NCI-H460 (cell line): ENCODE measurements at places on chromosomes 7 and 10. TPM values are rescaled to one million over a fixed set of nuclear protein-coding genes. Genes with fewer than 3 reads are reported as not detected.

DNA sequence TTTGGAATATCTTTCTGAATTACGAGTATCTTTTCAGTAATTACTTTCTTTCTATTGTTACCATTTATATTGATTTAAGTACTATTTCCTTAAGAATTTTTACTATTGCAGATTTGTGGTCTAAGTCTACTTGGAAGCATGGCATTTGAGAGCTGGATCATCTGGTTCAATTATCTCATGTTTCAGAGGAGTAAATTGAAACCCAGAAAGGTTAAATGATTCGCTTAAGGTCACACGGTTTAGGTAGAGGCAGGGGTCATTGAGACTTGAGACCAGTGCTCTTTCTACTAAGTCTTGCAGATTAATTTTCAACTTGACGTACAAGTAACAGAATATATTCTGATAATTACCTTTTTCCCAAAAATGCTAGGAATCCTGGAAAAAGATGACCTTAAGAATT lies 109.2 kb upstream of the GLCCI1 start:
- no peak for DNase-seq

GRCh38 chr10:92005978-92006377 lies 82.4 kb downstream of the BTAF1 start:
- DNase-seq = no peak

DNA sequence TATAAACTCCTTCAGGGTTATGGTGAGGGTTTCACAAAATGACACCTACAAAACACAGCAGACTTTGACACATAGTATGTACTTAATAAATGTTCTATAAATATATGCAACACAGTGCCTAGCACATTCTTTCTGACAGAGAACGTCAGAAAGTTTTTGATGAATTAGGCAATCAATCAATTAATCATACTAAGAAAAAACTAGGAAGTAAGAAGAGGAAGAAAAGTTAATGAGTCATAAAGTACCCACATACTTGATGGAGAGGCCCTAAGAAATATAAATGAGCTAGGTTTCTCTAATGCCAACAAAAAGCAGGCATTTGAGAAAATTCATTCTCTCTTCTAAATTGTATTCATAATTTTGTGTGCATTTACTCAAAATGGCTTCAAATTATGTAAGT lies 192.7 kb upstream of the VWC2 start:
- no peak for DNase-seq

DNA sequence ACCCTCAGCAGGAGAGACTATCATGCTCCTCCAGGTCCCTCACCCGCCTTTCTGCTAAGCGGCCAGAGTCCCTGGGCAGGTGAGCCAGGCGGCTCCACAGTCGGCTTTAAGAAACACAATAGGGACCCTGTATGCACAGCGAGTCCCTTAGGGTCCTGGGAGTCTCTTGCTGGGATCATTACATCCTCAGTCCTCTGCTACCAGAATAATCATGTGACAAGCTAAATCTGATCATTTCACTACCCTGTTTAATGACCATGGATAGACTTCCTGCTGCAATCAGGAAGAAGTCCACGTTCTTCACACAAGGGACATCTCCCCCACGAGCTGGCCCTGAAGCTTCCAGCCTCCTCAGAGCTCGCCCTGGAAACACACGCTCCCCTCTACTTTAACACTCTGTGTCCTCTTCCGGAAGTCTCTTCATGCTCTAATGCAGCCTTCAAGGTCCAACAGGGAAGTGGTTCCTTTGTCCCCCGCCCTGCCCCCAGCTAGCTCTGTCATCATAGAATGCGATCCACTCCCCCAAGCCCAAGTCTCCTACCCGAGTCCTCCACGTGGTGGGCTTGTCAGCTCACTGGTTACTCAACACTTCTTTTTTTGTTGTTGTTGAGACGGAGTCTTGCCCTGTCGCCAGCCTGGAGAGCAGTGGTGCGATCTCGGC lies 101.5 kb downstream of the RNF216 start:
- DNase-seq = no peak

DNA sequence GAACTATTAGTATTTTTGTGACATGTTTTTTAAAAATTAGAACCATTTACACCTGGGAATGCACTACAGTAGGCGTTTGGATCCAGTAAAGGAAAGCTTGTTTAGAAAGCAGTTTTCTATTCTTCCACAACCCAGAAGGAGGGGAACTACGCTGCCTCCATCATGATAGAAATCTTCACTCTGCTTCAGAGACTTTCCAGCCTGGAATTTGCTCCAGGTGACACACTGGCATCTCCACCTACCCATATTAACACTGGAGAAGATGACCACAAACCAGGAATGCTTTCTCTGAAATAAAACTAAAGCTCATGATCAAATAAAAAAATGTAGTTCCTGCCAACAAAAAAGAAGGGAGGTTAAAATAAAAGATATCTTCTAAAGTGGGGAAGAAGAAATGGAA lies 66.3 kb downstream of the ARHGAP22 start:
- DNase-seq = no peak

DNA sequence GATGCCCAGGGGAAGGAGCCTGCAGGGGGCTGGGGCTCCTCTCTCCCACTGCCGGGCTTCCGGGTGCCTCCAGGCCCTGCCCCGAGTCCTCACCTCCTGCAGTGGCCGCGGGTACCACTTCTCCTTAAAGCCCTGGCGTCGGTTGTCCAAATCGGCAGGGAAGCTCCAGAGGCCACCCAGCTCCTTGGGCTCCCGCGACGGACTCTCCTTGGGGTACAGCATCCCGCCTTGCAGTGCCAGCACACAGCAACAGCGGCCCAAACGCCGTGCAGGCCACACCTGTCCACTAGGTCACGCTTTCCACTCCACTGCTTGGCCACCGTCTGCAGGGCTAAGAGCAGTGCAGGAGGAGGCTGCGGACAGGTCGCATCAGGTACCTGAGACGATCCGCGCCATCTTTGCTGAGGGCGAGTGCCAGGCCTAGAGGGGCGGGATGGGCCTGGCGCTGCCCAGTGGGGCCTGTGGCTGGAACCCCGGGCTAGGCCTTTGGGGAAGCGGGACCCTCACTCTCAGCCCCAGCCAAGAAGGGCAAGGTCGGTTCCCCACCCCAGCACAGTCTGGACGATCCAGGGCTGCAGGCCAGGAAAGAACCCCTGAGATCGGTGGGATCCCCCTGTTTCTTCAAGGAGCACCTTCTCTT lies 47.7 kb upstream of the ZNF479 start:
- no peak for DNase-seq

The CALHM1 gene
- total RNA-seq = not detected in 2 replicates

DNA sequence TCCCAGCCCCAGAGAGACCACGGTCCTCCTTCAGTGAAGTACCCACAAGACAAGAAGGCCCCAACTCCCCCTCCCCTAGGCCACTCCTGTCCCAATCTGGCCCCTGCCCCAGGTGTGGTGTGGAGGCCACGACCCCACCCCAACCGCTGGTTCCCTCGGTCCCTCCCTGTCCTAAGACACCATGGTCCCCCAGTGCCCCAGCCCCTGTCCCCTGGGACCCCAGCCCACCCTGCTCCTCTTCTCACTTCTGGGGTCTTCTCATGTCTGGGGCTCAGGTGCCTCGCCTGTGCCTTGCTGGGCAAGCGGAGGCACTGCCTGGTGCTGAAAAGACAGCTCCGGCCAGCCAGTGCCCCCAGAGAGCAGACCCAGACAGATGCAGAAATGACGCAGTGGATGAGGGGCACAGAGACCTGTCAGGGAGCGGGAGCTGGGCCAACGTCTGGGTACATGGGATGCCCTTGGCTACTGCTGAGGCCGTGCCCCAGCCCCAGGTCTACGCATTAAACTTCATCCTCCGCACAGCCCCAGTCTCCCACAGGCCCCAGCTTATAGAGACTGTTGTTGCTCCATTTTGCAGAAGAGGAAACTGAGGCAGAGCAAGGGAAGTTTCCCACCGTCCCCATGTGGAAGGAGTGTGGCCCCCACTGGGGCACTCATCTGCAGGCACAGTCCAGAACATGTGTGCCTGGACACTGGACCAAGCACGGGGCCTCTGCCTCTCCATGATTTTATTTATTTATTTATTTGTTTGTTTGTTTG lies 14.8 kb downstream of the GRIFIN start:
- no peak for DNase-seq

- no peak for DNase-seq
Observed at GRCh38 chr7:134444198-134444960, 14.5 kb downstream of the AKR1B1 start.

GRCh38 chr10:107487284-107487683 lies 322.8 kb upstream of the SORCS1 start:
- no peak for DNase-seq

- DNase-seq = no peak
Observed at GRCh38 chr10:78588194-78588811, 480.5 kb upstream of the ZMIZ1 start.

The TMEM130 gene
- not detected in 2 replicates for total RNA-seq

GRCh38 chr7:34584526-34584925 lies 73.5 kb upstream of the NPSR1 start:
- no peak for DNase-seq

The BLVRA gene
- total RNA-seq = 68.1 and 85.1 TPM in 2 replicates
